Renal cortical epithelial cell (primary cell): ENCODE measurements at places on chromosomes 2 and 18.

GRCh38 chr2:190255676-190256075 is 64.0 kb downstream of the HIBCH start:
- DNase-seq = peak; percentile 16

GRCh38 chr2:238974081-238974480 is 126.2 kb downstream of the TWIST2 start:
- DNase-seq = no peak

DNA sequence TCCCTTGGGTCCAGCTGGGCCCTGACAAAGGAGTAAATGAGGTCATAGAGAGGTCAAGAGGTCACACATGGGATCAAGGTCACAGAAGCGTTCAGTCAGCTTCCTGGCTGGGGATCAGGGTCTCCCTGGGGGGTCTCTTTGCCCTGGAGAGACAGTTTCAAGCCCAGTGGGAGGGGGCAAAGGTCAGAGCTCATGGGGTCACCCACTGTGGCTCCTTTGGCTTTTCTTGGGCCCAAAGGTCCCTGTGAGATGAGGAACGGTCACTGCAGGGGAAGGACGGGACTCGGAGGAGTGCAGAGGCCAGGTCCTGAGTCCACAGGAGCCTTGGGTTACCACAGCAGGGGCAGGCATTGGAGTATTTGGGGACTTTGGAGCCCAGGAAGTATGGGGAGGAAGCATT is 30.7 kb upstream of the ANKRD62 start:
- DNase-seq = no peak

GRCh38 chr2:168136392-168136977 is 110.9 kb downstream of the STK39 start:
- DNase-seq = peak; percentile 81

DNA sequence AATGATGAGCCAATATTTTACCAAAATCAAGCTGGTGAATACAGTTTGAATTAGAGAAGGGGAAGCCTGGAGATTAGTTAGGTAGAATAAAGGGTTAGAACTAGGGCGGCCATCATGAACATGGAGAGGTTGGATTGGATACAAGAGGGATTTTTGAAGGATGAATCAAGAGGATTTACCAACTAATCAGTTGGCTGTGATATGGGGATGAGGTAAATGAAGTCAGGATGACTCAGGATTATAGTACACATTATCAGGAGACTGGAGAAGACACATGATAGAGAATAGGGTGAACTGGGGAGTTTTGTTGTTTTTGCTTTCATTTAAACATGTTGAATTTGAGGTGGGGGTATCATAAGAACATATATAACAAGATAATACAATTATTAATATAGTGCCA is 73.8 kb upstream of the PROKR1 start:
- DNase-seq = no peak

- no peak for DNase-seq
Measured at GRCh38 chr2:198660501-198660900, 797.2 kb downstream of the SATB2 start.

- DNase-seq = no peak
Measured at GRCh38 chr2:53865264-53865663, 5.5 kb upstream of the GPR75 start.

- DNase-seq = no peak
Measured at GRCh38 chr18:33641141-33641540, 63.1 kb downstream of the ASXL3 start.

- peak; percentile 37 for DNase-seq
Measured at GRCh38 chr2:104412384-104412783, 441.5 kb upstream of the POU3F3 start.

DNA sequence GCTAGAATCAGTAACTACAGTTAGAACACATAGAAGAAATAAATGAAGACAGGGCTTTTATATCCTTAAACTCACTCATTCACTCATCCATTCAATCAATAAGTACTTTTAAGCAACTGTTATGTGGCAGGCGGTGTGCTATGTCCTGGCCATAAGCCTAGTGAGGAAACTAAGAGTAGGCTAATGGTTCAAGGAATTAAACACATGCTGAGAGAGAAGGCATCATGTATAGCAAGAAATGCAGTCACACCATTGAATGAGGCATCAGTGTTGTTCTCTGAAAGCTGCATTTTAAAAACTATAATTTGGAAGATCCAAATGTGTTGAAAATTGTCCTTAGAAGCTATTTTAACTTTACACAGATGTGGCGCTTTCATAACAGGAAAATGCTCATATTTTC is 86.5 kb upstream of the DTNA start:
- DNase-seq = no peak

DNA sequence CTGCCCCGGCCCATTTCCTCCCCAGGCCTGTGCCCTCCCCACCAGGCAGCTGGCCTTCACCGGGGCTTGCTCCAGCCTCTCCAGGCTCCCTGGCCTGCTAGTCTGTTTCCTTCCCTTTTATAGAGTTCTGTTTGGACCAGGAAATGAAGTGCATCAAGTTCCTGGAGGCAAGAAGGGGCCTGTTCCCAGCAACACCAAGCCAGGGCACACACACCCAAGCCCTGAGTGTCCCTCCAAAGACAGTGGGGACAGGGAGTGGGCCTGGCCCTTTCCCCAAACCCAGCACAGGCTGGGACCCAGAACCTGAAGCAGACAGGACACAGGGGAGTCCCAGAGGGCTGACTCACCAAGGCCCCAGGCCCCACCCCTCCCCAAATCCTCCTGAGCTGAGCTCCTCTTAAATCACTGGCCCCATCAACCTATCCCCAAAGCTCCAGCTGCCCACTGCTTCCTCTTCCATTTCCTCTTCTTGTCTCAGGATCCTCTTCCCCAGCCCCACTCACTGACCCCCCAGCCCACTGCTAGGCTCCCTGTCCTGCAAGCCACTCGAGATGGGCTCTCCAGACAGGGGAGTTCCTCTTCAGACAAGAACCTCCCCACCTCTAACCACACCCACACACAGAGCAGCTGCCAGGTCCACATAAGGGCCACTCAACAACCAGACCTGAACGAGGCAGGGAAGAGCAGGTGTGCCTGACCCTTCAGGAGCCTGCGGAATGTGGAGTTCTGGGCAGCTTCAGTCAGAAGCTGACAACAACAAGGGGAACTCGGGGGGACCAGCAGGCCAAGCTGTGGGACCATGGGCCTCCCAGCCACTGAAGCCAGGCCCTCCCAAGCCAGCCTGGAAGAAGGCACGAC is 74.2 kb downstream of the TNS1 start:
- no peak for DNase-seq

- no peak for DNase-seq
Measured at GRCh38 chr2:10056439-10056838, 13.1 kb downstream of the KLF11 start.

GRCh38 chr18:36211612-36212065 is 24.3 kb downstream of the MOCOS start:
- peak; percentile 33 for DNase-seq

DNA sequence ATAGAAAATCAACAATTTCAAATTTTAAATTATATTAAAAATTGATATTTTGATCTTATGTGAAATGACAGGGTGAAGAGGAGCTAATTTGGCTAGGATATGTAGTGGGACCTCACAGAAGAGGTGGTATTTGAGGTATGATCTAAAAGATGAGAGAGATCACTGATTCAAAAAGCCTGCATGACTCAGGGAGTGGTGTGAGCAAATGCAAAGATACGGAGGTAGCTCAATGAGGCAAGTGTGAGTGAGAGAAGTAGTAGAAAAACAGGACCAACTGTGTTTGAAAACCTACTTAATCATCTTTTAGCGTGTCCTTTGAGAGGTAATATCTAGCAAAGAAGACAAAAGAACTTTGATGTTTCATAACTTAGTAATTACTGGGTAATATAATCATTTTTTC is 557.5 kb downstream of the DSC3 start:
- DNase-seq = no peak

DNA sequence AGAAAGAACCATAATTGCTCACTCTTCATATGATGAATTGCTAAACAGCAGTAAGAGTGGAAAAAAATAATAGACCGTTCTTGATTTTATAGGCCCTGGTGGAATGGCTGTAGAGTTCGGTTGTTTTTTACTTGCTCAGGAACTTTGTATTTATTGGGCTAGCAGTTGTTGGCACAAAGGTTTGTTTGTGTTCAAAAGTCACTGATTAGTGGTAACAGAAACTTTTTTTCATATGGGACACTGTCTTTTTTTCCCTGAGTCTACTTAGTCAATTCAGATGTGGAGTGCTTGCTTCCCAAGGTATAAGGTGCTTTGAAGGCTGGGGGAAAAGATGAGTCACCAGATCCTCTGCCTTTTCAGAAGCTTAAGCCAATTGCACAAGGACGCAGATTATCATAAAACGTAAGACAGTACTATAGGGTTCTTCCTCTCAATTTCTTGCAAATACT is 25.8 kb downstream of the PHLPP1 start:
- peak; percentile 95 for DNase-seq
